ENCODE measurements at places on chromosomes 12 and 14.

DNA sequence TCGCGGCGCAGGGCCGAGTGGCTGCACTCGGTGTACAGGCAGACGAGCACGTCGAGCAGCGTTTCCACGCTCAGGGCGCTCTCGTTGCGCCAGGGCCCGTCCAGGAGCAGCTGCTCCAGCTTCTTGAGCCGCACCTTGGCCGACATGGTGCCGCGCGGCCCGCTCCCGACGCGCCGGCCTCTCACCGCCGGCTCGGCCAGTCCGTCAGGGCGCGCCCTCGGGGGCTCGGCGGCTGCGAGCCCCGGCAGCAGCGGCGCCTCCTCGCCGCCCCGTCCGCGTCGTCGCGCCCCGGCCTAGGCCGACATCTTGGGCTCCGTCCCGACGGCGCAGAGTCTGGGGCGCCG is 349 bp downstream of the CDC42BPB start:
- DNase-seq = no peak

DNA sequence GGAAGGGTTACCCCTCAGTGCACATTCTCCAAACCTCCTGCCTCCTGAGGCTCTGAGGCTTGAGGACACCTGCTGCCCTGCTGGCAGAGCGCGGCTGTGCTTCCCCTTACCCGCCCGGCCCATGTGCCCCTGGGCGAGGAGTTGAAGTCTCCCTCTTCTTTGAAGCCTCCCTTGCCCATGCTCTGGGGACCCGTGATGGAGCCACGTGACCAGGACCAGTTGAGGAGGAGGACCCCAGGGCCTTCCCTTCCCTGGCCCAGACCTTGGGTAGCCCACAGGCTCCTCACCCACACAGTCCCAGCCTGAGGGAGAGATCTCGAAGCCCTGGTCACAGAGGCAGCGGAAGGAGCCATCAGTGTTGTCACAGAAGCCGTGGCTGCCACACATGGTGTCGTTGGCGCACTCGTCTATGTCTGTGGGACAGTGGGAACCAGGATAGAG is 12.9 kb downstream of the ISCA2 start:
- no peak for DNase-seq

DNA sequence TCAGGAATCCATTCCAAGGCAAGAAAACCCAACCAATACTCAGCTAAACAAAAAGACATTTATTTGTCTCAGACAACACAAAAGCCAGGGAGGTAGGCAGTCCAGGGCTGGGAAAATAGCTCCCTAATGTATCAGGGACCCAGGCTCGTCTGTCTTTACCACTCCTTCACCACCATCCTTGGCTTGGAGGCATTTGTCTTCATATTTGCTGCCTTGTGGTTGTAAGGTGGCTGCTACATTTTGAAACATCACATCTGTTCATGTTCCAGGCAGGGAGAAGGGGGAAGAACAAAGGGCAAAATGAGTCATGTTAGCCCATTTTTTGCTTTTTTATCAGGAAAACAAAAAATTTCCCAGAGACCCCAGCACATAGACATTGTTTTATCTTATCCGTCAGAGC is 44.8 kb upstream of the PCED1B start:
- no peak for DNase-seq

- DNase-seq = no peak
These were observed 921 bp downstream of the RAD51B start for GRCh38 chr14:67820428-67820971.

DNA sequence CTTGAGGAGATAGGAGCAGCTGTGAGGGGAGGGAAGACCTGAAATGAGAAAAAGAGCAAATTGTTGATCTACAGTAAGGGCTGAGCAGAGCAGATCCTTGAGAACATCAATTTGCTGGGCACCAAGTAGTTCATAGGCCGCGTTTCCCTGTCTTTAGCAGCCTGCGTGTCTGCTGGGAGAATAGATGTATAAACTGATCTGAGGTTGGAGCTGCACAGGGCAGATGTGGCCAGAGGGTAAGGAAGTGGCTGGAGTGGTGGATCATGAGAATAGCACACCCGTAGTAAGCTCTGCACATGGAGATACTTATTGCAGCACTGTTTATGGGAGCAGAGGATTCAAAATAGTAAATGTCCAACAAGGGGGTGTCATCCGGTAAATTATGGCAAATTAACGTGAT is 44.4 kb downstream of the NTF3 start:
- DNase-seq = no peak

DNA sequence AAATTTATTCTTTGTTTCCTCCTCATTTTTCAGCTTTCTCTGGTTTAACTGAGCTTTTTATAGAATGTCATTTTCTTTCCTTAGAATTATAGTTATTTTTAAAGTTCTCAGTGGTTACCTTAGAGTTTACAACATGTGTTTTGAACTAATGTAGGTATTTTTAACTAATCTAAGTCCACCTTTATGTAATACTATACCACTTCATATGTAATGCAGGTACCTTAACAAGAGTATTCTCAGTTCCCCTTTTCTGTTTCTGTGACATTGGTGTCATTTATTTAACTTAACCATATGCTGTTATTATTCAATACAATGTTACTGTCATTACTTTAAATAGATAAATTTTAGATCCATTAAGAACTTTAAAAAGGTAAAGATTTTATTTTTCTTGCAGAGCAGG is 30.3 kb upstream of the KCNC2 start:
- no peak for DNase-seq

DNA sequence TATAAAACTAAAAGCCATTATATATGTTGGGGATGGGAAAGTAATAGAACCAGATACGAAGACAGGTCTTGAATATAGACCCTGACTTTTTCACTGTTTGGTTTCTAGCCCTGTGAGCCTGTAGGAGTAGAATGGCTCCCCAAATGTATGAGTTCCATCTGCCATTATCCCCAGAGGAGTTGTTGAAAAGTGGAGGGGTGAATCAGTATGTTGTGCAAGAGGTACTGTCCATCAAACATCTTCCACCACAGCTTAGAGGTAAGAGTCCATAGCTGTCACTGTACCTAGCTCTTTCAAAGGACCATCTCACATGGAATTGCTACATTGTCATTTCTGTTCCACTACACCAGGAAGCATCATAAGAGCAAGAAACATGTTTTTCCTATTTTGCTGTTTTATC is 1.1 kb downstream of the NCAPD2 start:
- DNase-seq = no peak

DNA sequence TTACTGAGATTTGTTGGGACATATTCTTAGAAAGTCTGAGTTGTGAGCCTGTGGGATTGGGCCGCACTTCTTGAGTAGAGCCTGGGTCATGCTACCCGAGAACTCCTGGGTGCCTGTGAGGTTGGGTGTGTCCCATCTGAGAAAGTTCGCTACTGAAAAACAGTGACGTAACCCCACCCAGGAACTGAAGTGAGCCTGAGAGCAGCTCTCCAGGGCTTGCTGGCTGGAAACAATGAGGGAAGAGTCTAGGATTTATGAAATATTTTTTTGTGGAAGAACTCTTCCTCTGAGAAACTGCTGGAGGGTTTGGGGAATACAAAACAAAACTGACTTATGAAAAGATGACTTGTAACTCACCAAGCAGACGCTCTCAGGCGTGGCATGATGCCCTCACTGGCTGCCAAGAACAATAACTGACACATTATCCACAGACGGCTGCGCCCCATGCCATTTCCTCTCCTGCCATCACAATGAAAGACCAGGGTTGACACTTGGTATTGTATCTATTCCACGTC is 69.2 kb downstream of the RASSF3 start:
- peak; percentile 69 for DNase-seq

- no peak for DNase-seq
These were observed 8.0 kb downstream of the KLHL33 start for GRCh38 chr14:20428010-20428365.

- DNase-seq = no peak
These were observed 31.5 kb upstream of the SLCO1B3 start for GRCh38 chr12:20778969-20779368.

GRCh38 chr14:98103705-98104104 is 1168.3 kb downstream of the BCL11B start:
- DNase-seq = peak; percentile 20

- DNase-seq = no peak
These were observed 26.4 kb upstream of the STAB2 start for GRCh38 chr12:103560604-103561101.

DNA sequence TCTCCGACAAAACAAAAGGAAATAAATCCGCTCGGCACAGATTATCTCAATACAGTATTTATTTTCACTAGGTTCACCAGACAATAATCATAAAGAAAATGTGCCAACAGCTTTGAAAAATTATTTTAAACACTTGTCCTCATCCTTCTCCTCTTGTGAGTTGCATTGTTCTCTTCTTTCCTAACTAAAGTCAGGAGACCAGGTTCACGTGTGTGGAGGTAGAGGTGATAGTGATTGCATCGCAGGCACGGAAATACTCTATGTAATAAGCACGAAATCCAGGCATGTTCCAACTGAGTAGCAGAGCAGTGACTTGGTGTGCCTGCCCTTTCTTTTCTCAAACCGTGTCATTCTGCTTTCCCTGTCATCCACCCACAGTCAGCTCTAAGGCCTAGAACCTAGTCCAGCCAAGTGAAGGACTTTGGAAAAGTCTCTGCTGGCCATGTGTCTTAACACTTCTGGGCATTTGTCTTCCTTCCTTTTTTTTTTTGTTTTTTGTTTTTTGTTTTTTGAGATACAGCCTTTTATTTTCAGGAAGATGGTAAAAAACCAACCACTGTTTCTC is 939 bp upstream of the SEL1L start:
- DNase-seq = no peak

- peak; percentile 21 for DNase-seq
These were observed 553 bp upstream of the DAZAP2 start for GRCh38 chr12:51238037-51238509.

- no peak for DNase-seq
These were observed 71.4 kb downstream of the SLC41A2 start for GRCh38 chr12:104886418-104887401.

DNA sequence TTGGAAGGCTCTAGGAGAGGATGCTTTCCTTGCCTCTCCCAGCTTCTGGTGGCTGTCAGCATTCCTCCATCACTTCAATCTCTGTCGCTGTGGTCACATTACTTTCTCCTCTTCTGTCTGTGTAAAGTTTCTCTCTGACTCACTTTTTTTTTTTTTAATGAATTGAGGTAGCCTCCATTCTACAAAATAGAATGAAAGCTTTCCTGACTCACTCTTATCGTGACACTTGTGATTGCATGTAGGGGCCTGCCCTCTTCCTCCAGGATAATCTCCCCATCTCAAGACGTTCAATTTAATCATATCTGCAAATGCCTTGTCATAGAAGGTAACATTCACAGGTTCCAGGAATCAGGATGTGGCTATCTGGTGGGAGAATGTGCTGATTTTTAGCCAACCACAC is 153.5 kb upstream of the HMGA2 start:
- no peak for DNase-seq

DNA sequence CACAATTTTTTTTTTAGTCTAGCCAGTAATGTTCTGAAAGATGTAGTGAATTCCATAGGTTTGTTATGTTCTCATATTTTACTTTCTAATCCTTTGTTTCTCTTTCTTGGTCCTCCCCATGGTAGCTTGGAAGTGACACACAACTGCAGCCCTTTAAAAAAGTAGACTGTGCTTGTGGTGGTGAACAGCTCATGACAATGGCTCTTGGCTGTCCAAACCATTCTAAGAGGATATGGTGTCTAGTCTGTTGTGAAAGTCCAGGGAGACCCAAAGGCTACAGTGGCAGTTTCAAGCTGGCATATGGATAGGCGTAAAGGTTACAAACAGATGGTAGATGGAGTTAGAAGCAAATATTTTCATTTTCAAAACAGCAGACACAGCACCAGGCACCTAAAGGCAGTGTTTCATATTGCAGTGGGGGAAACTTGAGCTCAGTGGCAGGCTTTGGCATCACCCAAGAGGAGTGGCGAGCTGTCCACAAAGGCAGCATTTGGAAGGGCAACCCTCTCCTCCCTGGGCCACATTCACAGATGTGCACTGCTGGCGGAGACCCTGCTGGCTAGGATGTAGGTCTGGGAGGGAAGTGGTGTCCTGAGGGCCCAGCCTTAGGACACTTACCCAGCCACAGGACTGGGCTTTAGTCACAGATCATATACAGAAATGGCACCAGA is 102.1 kb downstream of the DYRK2 start:
- no peak for DNase-seq

DNA sequence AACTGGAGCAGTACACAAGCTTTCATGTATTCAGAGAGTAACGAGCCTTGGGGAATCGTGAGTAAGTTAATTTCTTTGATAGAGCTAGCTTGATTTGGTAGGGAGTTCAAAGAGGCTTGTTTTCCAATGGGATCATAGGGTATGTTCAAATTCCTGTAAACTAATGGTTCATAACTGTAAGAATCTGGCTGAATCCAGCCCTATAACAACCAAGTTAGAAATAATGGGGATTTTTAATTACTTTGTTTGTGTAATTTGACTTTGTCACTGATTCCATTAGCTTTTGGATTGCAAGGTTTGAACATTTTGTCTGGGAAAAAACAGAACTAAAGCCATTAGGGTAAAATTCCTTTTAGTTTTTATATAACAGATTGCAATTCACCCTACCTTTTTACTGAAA is 94.0 kb downstream of the WNK1 start:
- no peak for DNase-seq

DNA sequence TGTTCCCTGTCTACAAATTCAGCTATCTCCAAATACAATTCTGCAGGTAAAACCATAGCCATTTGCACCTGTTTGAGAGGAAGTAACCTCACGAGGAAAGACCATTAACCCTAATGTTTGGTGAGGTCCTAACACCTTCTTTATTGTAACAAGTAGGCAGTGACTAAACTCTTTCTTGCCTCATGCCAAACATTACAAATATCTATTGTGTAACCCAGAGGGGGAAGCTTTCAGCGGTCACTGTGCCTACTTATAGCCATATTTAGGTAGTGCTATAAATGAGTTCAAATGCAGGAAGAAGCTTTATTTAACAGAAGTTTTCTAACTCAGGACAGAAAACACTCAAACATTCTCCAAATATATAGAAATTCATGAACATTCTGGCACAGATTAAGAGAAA is 252.7 kb downstream of the LRFN5 start:
- DNase-seq = no peak

DNA sequence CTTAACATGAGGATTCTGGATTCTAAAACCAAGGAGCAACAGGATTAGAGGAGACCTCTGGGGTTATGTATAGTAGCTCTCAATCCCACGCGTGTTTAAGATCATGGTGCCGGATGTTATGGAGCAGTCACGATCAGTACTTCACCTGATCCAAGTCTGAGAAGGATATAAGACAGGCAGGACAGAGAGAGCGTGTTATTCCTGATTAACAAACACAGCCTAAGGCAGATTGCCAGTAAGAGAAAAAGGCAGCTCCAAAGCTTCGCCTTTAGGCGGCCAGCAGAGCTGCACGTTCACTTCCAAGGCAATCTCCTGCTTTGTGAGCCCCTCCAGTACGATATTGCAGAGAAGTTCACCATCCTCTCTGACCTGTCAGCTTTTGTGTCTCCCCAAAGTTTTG is 5.5 kb downstream of the SETD3 start:
- no peak for DNase-seq

DNA sequence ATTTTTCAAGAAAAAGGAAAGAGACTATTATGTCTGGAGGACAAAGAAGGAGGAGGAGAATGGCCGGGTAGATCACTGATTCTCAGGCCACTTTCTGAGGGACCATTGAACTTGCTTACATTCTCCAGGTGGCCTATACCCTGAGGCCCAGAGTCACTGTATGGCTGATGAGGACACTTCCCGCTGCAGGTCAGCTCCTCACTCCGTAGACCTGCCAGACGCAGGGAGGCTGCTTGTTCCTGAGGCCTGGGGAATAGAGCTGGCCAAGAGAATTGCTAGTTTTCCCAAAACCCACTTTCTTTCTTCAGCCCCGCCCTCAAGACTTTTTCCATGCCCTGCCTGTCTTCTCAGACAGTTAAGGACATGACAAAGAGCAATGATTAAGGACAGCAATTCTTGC is 510.5 kb upstream of the TBX3 start:
- no peak for DNase-seq

GRCh38 chr12:116881325-116881876 is at the start of gene HRK:
HRK (minus strand) TSS chr12:116881441; CDS start chr12:116881307, 134 bp downstream.
- no peak for DNase-seq
